Nucleus accumbens (tissue), 56 donors: ENCODE measurements at places on chromosomes 1 and 21.

GRCh38 chr1:91744953-91745639 is 140.9 kb downstream of the TGFBR3 start:
- DNase-seq, result no peak

GRCh38 chr21:38897532-38898421 is 92.0 kb downstream of the ETS2 start:
- DNase-seq, result no peak

- peak; percentile 6 for DNase-seq
Measured at GRCh38 chr1:147627435-147628110, 42.8 kb downstream of the ACP6 start.

GRCh38 chr1:205440476-205441317 is 15.1 kb downstream of the BLACAT1 start:
- peak; percentile 48 for DNase-seq

- peak; percentile 35 for DNase-seq
Measured at GRCh38 chr1:3441410-3441847, 13.0 kb upstream of the ARHGEF16 start.

- DNase-seq, result no peak
Measured at GRCh38 chr1:8871539-8871935, 6.9 kb downstream of the ENO1 start.

- no peak for DNase-seq
Measured at GRCh38 chr1:172609528-172609927, 49.4 kb upstream of the FASLG start.

- DNase-seq, result no peak
Measured at GRCh38 chr1:237309595-237310118, 267.7 kb downstream of the RYR2 start.

- DNase-seq, result no peak
Measured at GRCh38 chr1:185568155-185569123, 165.8 kb upstream of the HMCN1 start.

DNA sequence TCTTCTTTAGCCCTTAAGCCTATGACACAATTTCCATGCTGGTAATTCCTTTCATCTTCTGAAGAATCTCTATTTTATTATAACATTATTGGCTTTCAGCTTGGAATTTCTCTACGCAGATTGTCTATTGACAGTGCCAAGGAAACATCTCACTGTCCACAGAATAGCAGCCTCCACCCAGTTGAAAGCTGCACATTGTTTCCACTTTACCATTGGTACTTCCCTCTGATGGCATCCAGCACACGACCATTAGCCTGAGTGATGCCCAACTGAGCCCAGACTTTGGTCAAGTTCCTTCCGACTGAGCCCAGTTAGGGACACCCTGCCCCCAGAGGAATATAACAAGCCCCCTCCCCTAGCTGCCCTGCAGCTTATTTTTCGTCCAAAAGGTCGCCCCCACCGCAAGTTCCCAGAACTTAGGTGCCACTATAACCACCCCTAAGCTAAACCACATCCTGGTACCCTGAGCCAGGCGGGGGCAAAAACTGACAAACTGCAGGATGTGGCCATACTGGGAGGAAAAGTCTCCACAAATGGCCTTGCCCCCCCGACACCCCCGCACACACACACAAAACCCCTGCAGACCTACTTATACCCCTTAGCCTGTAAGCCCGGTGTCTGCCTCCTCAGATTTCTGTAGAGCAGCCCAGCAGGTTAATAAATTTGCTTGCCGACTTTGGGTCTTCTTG is 13.2 kb downstream of the GBP5 start:
- no peak for DNase-seq

DNA sequence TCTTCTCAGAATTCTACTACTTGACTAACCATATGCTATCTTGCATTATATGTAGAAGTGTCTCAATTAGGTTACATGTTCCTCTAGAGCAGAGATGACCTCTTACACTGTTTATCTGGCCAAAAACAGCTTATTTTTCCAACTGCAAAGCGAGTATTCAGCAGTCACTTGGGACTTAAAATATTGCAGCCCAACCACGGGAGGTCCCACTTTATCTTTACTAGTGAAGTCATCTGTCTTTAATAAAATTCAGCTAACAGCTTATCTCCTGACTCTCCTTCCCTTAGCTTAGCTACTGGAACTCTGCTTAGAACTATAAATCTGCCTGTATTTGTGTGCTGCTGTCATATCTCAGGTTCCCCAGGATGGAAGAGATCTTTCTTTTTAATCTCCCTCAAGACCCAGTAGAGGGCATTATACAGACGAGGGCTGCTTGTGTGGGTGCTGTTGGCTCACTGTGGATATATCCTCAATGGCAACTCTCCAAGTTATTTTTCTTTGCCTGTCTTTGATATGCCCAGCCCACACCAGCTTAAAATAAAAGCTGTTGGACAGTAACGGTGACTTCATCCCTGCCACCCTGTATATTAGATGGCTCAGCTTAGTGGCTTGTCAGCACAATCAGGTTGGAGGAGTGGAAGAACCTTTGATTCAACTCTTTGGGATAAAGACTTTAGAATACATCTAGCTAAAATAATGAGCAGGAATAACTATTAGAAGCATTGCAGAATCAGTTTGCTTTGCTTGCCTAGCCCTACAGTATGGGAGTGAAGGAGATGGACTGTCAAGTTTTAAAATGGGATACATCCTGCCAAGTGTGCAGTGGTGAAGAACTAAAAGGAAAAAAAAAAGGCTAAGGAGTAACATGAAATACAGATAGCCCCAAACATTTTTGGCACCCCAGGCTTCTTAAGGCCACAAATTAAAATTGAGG is 9.6 kb downstream of the ENSA start:
- DNase-seq, result no peak

- no peak for DNase-seq
Measured at GRCh38 chr1:56461158-56462127, 117.9 kb downstream of the PLPP3 start.

GRCh38 chr1:165235777-165236291 is 120.7 kb downstream of the LMX1A start:
- DNase-seq, result peak; percentile 22

- DNase-seq, result no peak
Measured at GRCh38 chr1:11929849-11930248, 3.6 kb upstream of the KIAA2013 start.

- no peak for DNase-seq
Measured at GRCh38 chr1:31596737-31597097, 20.4 kb downstream of the TINAGL1 start.

DNA sequence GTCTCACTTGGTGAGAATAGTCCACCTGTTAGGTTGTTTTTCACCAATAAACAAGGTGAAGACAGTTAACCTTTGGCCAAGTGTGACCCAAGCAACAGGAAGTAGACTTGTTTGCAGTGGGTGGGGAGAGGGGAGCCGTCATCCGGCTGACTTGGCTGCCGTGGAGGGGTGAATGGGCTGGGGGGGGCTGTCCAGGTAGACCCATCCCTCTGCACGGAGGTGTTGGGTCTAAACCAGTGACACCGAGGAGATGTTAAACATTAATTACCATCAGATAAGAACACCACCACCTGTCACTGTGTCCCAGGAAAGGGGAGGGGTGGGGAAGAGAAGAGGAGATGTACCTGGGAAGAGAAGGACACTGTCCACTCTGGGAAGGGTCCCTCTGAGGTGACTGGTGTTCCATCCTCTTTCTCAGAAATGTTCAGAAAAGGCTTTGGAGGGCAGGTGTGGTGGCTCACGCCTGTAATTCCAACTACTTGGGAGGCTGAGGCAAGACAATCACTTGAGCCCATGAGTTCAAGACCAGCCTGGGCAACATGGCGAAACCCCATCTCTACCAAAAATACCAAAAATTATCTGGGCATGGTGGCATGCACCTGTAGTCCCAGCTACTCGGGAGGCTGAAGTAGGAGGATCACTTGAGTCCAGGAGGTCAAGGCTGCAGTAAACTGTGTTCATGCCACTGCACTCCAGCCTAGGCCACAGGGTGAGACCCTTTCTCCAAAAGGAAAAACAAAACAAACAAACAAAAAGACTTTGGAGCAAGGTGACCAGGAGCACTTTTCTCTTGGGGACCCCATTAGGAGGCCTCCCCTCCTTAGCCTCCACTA is 6.7 kb upstream of the MYOM3 start:
- no peak for DNase-seq

- DNase-seq, result no peak
Measured at GRCh38 chr1:196180847-196181593, 427.2 kb downstream of the KCNT2 start.

DNA sequence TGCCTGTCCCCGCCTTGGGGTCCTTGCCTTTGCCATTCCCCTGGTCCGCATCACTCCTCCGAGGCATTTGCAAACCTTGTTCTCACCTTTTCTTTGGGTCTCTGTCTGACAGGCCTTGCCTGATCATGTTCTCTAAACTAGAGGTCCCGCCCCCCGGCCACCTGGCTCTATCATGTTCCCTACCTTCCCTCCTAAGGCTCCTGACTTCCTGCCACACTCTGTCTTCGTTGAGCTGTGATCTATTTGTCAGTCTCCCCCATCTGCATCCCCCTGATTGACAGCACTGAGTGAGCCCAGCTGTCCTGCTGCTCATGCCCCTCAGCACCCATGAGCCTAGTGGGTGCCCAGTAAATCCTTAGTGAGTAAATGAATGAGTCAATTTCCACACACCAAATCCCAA is 22.8 kb downstream of the ERG start:
- DNase-seq, result no peak
